ENCODE measurements at places on chromosomes 12 and 14.

GRCh38 chr12:78863482-78864402 lies 832 bp upstream of the SYT1 start:
- no peak for DNase-seq

- no peak for DNase-seq
Observed at GRCh38 chr12:52130711-52131110, 51.2 kb downstream of the SMIM41 start.

GRCh38 chr12:105090361-105090760 lies 6.1 kb upstream of the ALDH1L2 start:
- no peak for DNase-seq

- DNase-seq: no peak
Observed at GRCh38 chr14:74924061-74924460, 1.0 kb upstream of the RPS6KL1 start.

DNA sequence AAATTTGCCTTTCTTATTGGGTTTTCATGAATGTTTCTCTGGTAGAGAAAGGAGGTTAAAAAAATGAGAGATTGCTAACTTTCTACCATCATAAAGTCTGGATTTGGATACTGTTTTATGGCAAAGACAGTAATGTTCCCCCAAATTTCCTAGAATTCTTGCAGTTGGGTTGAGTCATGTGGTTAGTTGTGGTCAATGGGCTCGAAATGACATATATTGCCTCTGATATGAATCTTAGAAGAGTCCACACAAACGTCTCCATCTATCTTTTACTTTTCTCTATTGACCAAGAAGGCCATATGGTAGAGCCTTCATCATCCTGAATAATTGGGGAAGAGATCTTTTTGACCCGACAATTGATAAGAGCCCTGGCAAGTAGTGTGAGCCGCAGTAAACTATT lies 119.5 kb upstream of the PMCH start:
- DNase-seq: no peak

GRCh38 chr12:116393859-116394650 lies 116.6 kb upstream of the MED13L start:
- DNase-seq: no peak

DNA sequence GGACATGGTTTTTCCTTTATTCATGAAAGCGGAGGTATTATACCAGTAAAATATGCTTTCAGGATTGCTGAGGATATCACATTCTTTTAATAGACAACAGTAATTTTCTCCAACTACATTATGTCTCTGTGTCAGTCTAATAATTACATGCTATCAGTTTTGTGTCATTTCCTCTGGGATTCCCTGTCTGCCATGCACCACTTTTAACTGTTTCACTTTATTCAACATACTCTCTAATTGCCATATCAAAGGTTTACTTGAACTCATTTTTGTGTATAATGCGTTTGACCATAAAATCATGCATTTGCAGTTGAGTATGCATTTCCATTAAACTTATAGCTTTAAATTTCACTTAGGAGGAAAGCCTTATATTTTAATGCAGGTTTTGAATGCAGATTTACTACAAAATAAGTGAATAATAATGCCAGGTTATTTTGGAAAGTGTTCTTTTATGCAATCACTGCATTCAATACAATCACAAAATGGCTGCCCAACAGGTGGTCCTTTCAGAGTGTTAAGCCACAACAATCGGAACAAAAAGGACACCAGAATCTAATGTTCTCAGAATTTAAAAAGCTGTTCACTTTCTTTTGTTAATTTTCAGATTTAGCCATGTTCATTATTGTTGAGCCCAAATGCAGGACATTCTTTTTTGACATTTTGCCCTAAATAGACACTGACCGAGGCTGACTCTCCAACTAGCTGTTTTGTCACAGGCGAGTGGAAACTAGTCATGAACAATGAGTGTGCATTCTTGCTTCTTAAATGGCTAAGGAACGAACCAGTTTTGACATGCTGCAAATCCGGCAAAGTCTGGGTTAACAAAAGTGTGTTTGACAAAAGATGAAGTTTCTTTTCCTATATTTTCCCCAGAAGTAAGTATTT lies 40.9 kb downstream of the MBIP start:
- no peak for DNase-seq

- DNase-seq: no peak
Observed at GRCh38 chr12:107654873-107655272, 30.7 kb upstream of the PWP1 start.

GRCh38 chr12:91785655-91786498 lies 359.8 kb downstream of the BTG1 start:
- no peak for DNase-seq

- DNase-seq: no peak
Observed at GRCh38 chr12:123696646-123697045, 15.5 kb upstream of the ATP6V0A2 start.

GRCh38 chr12:121036810-121037326 lies 2.2 kb downstream of the OASL start:
- no peak for DNase-seq

- no peak for DNase-seq
Observed at GRCh38 chr12:11885261-11886038, 185.3 kb upstream of the BCL2L14 start.

GRCh38 chr14:29668201-29668600 lies 259.4 kb downstream of the PRKD1 start:
- DNase-seq: no peak

DNA sequence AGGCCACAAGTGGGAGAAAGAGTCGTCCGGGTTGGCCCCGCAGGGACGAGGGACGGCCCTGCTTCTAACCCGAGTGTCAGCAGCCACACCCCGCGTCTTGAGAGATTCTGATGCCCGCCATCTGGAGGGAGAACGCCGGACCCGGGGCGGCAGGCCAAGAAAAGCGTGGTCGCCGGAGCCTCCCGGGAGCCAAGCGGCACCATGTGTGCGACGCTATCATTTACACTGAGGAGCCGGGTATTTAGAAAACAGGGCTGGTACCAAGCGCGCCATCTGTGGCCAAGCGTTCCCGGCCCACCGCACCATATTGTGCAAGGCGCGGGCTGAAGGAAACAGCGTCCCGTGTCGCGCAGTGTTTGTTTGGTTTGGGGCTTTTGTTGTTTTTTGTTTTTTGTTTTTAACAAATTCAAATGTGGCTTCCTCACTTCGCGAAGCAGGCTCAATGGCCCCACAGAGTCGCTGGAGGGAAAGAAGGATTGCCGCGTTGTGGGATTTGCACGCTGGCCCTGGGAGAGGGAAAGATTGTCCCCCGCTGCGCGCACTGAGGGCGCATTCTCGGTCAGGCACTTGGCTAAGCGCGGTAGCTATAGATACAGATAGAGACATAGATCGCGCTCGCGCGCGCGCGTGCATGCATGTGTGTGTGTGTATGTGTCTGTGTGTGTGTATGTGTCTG lies 153.8 kb downstream of the BCL11B start:
- DNase-seq: no peak

DNA sequence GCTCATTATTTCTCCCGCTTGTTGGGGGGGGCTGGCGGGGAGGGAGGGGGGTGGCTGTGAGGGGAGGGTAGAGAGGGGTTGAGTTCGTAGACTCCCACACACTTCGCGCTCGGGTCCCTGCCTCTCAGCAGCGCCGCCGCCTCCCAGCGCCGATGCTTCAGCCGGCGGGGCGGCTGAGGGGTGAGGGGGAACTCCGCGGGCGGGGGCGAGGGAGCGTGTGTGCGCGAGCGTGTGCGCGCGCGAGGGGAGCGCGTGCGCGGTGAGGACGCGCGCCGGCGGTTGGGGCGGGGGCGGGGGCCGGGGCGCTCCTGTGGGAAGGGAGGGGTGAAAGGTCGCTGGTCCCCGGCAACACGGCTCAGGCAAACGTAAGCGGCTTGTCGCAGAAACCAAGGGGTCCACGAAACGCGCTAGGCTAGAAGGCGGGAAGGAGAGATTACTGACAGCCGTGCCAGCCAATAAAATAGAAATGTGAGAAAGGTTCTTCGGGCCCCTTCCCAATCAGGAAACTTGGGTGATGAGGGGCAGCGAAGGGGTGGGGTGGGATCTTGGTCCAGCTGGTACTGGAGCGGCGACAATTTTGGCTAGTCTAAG lies 343 bp upstream of the NOVA1 start:
- DNase-seq: no peak

DNA sequence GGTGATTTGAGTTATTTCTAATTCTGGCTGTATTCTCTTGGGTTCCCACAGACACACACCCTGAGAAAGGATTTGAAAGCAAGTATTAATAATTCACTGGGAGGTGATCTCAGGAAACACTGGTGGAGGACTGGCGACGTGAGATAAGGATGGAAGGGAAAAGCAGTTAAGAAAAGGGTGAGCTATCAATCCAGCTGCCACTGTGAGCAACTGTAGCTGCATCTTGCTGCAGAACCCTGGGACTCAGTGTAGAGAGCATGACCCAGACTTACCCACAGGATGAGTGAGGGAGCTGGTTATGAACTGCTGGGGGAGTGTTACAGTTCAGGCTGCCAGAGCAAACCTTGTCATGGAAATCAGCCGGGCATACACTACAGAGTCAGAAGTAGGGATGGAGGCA lies 71.9 kb downstream of the RESF1 start:
- DNase-seq: no peak

- DNase-seq: peak; percentile 38
Observed at GRCh38 chr12:9673404-9674225, 4.1 kb downstream of the CLEC2D start.

DNA sequence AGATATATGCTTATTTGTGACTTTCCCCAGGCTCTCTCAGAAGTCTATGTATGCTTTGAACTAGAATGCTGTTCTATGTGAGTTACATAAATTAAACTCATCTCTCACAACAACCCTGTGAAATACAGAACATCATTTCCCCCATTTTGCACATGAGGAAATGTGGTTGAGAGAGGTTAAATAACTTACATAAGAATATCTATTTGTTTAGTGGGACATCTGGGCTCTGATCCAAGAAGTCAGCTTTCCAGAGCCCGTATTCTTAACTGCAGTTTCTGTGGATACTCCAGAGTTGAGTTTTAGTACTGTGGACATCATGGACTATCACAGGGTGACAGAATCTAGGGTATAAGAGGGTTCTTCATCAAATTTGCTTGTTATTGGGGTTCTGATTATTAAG lies 242.5 kb upstream of the ARHGAP5 start:
- DNase-seq: no peak

- peak; percentile 95 for DNase-seq
Observed at GRCh38 chr14:59483819-59484638, at the start of the genes JKAMP and L3HYPDH. Gene JKAMP, plus strand, starts transcription at chr14:59484517. Its CDS starts 73 bp downstream, at chr14:59484590. Gene L3HYPDH, minus strand, starts transcription at chr14:59484408. Its CDS starts 92 bp downstream, at chr14:59484316.

DNA sequence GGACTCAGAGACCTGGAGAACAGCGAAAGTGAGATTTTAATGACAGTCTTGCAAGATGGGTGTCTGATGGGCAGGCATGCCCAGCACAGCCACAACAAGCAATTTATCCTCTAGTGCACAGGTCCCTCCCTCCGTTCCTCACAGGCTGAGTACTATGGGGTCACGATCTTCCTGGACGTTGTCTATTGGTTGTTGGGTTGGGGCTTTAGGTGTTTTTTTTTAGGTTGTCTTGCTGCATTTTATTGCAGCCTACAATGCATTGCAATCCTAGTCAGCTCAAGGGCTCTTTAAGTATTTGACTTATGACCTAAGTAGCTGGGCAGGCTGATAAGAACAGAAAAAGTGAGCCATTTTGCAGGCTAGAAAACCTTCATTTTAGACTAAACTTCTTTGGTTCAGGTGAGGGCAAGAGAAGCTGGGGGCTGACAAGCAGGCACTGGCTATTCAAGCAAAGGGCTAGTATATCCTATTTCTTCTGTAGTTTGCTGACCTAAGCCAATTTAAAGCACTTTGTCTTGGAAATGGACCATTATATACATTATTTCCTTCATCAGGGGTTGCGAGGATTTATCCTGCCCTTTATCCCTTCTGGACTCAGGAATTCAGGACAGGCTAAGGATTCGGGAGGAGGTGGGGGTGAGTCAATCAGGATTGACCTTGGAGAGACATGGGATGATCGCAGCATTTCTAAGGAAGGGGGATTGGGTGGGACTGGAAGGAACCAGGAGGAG lies 6.0 kb downstream of the KRT7 start:
- no peak for DNase-seq

- no peak for DNase-seq
Observed at GRCh38 chr14:79639613-79640012, 571.7 kb downstream of the DIO2 start.

GRCh38 chr12:32859389-32859788 lies 37.2 kb downstream of the PKP2 start:
- DNase-seq: no peak

DNA sequence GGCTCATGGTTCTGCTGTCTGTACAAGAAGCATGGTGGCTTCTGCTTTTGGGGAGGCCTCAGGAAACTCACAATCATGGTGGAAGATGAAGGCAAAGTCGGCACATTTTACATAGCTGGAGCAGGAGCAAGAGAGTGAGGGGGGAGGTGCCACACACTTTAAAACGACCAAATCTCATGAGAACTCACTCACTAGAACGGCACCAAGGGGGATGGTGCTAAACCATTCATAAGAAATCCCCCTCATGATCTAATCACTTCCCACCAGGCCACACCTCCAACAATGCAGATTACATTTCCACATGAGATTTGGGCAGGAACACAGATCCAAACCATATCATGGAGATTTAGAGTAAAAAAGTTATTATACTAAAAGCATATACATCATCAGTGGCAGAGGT lies 13.6 kb upstream of the LEMD3 start:
- DNase-seq: no peak

GRCh38 chr14:105076296-105076804 lies 11.1 kb upstream of the GPR132 start:
- DNase-seq: no peak

DNA sequence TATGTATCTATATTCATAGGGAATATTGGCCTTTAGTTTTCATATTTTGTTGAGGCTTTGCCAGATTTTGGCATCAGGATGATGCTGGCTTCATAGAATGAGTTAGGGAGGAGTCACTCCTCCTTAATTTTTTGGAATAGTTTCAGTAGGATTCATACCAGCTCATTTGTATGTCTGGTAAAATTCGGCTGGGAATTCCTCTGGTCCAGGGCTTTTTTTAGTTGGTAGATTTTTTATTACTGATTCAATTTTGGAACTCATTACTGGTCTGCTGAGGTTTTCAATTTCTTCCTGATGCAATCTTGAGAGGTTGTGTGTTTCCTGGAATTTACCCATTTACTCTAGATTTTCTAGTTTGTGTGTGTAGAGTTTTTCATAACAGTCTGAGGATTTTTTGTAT lies 175.2 kb downstream of the EPS8 start:
- no peak for DNase-seq

DNA sequence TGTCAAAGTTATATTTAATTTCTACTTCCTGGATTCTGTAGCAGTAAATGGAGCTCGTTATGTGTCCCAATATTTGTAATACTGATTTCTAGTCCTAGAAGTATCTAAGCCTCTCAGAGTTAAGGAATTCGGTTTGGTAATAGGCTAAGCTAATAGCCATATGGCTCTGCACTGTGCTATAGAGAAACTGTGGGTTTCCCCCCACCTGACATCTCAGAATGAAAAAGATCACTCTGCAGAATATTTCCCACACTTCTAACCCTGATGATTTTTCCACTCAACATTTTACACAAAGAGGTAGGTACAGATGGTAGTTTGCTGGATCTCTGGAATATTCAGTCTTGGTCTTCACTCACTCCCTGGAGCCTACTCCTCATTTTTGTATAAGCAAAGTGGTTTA lies 71.2 kb downstream of the BORCS5 start:
- no peak for DNase-seq
